ENCODE measurements at places on chromosomes 13 and 19. TPM values are rescaled to one million over a fixed set of nuclear protein-coding genes. Genes with fewer than 3 reads are reported as not detected.

The MTRF1 gene
- total RNA-seq = 5.3 TPM

The GNA15 gene
- total RNA-seq = not detected

The LGALS4 gene
- 0.77 TPM for total RNA-seq

The ARHGAP45 gene
- total RNA-seq = 1.8 TPM

The ADGRE3 gene
- total RNA-seq = not detected

The KCNN4 gene
- 53.4 TPM for total RNA-seq

The KLK3 gene
- not detected for total RNA-seq

Data from A549 treated with DMSO at 1 μM for 4 hours (cell line).